SJCRH30 (cell line): ENCODE measurements at places on chromosomes 6 and 20. TPM values are rescaled to one million over a fixed set of nuclear protein-coding genes. Genes with fewer than 3 reads are reported as not detected.

GRCh38 chr6:16048221-16048620 lies 80.7 kb upstream of the MYLIP start:
- no peak for DNase-seq

DNA sequence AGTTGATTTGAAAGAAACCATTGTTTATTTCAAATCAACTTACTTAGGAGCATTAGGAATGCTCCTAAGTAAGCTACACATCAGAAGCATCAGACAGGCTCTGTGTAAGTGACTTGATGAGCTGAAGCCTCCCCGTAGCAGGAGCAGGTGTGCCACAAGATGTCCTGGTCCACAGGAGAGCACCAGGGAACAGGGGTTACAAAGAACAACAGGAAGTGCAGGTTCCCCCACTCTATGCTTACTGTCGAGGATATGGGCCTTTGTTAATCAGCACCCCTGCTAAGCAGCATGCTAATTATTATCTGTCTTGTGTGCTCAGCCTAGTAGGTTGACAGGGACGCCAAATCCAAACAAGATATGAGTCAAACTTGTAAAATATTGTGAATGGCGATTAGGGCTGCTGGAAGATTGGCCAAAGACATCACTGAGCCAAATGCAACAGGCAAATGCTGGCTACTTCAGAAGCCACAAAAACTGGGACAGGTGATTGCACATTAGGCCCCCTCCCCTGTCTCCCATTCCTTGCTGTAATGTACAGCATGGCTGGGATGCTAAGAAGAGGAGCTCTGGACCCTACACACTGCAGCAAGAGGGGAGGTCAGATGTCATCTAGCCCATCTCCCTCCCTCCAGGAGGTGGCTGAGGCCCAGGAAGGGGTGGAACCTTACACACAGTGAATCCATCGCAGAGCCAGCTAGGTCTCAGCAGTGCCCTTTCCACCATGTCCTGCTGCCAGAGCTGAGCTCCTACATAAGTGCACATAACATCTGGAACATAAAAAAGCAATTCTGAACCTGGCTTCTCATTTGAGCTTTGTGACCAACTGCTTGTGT lies 939 bp downstream of the TGM3 start:
- no peak for DNase-seq

DNA sequence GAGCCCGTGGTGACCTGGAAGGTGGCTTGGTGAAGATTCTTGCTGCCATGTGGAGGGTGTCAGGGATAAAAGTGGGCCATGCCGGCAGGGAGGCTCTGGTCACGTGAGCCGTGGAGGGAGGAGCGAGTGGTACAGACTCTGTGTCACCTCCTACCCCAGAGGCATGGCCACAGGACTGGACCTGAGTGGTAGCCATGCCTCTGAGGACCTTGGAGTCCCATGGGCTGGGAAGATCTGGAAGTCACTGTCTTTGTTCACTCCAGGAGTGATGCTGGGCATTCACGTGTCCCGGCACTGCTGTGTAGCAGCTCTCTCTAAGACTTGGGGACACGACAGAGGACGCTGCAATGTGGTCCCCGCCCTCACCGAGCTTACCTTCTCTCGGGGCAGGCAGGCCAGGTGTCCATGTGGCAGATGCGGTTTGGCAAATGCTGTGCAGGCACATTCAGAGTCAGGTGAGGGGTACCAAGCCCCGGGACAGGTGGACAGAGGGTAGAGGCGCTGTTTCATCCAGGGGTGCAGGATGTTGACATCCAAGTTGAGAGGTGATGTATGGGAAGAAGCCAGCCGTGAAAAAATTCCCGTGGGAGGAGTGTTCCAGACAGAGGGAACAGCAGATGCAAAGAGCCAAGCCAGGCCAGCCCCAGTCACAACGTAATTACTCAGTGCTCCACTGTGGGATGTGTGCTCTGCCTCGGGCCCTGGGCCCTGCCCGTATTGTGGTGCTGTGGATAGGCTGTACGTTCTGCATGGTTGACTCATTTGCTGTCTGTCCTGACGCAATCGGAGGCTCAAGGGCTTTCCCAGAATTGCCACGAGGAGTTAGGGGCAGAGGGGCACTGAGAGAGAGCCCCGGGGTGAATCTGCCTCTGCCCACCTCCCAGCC lies 307.8 kb downstream of the TAF4 start:
- no peak for DNase-seq

GRCh38 chr6:8108031-8108660 lies 5.8 kb upstream of the EEF1E1 start:
- peak; percentile 9 for DNase-seq

DNA sequence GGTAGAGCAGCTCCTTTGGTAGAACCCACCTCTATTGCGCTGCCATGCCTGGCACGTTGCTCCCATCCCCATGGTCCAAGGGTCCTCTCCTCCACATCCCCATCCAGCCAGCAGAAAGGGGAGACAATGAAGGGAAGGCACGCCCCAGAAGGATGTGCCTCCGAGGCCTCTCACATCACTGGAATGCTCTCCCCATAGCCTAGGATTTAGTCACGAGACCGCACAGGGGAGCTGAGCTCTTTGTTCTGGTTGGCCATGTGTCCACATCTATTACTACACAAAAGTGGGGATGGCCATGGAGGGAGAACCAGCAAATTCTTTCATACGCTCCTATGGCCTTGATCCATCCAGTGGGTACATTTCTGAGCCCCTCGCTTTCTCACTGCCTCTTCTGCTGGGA lies 60.5 kb upstream of the SALL4 start:
- no peak for DNase-seq

- DNase-seq, result no peak
Measured at GRCh38 chr6:3456395-3456897, 404 bp downstream of the SLC22A23 start.

GRCh38 chr6:31627690-31628287 lies 7.3 kb downstream of the PRRC2A start:
- DNase-seq, result no peak

DNA sequence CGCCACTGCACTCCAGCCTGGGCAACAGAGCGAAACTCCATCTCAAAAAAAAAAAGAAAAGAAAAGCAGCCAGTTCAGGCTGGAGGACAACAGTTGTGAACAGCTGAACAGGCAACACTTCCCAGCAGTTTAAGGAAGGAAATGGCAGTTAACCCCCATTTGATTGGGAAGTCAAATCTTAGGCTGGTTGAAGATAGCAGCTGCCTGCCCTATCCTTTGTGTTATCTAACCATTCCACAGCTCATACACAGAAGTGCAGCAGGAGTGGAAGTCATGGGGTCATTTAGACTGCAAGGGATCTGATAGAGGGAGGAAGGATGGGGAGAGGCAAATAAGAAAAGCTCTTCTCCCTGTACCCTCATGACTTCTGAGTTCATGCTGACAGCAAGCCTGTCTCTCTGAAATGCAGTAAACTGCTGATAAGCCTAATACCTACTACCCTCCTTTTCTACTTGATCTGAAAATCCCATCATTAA lies 35.3 kb downstream of the KCTD20 start:
- no peak for DNase-seq

- no peak for DNase-seq
Measured at GRCh38 chr6:149586149-149586548, 20.0 kb downstream of the GINM1 start.

DNA sequence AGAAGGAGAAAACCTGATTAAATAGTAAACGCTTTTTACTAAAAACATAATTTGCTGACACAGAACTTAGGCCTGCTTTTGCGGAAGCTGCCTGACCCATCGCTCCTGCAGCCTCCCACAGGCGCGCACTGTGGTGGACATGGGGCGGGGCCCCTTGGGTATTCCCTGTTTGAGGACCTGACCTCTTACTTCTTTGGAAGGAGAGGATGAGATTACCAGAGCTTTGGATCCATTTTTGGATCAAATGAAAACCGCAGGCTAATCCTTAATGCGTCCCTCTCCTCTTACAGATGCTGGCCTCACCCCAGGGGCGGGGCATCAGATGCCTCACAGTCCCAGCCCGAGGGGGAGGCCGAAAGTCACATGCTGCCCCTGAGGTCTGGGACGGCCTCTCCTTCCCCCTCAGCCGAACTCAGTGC lies 151.0 kb downstream of the SCML4 start:
- DNase-seq, result peak; percentile 92

RAET1L gene
- not detected in 2 replicates for total RNA-seq

SPO11 gene
- total RNA-seq, result not detected in 2 replicates

FAM217A gene
- total RNA-seq, result not detected in 2 replicates

OSER1 gene
- total RNA-seq, result 50.6 and 54.9 TPM in 2 replicates

WFDC5 gene
- not detected in 2 replicates for total RNA-seq

LRRC73 gene
- 0.14 TPM in 1 of 2 replicates, not detected in the other for total RNA-seq

HTR1E gene
- total RNA-seq, result not detected in 2 replicates

ELOVL4 gene
- total RNA-seq, result 8.7 and 9.6 TPM in 2 replicates
